Activated T-helper 1 cell treated with Interleukin-2 at 50 U/mL for 16 hours (primary cell): ENCODE measurements at places on chromosomes 2 and 18.
A peak's percentile ranks its signal among the peaks of the same experiment; 100 is the strongest.

- no peak for DNase-seq
These were observed 1010.0 kb upstream of the CELF4 start for GRCh38 chr18:38575648-38576047.

- no peak for DNase-seq
These were observed 1088.1 kb upstream of the PIK3C3 start for GRCh38 chr18:40866968-40867367.

DNA sequence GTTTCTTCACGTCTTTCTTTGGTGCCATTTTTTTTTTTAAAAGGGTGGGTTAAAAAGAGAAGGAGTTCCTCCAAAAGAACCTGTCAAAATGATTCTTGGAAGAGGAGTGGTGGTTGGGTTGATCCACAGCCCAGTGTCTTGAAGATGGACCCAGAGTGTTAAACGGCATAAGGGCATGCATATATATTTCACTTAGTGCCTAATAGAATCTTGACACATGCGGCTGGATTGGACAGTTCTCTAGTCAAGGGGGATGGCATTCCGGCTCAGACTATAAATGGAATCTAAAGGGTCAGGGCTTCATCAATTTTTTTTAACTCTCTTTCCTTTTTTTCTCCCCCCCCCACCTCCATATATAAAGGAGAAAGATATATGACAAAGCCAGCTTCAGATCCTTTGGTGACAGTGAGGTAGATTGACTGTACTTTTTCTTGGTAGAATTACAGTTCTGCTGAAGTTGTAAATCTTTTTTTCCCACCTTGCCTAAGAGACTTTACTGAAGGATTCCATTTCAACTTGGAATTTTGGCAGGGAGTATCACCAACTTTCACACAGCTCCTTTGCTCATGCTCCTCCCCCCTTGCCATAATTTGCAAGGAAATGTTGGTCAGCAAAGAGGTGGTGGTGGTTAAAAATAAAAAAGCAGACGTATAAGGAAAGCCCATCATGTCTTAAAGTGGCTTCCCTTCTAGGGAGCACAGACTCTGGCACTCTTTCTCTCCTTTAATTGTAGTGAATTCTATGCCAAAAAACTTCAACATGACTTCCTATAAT, at the start of gene MYL1:
Gene MYL1 (minus strand): TSS at position 160 of the 774 bp plus-strand sequence. CDS start 132 bp downstream, at position 28.
- DNase-seq: no peak

- no peak for DNase-seq
These were observed 96.3 kb downstream of the C18orf54 start for GRCh38 chr18:54453996-54454395.

GRCh38 chr2:85949280-85949679, 60.5 kb upstream of the ST3GAL5 start:
- DNase-seq: no peak

DNA sequence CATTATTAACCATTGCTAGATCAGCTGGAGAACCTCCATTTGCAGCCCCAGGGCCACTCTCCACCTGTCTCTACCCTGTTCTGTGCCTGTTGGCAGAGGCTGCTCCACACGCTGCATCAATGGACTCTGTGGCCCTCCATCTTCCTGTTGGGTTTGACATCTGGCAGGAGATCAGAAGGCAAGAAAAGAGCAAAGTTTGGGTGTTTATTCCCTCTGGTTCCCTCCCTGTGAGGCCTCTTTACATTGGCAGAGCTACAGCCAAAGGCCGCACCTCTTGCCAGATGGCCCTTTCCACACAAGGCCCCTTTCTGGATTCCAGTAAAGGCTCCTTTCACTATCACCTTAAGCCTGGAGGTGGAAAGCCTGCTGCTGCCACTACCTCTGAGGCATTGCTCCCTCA, 110.9 kb upstream of the RND3 start:
- no peak for DNase-seq

DNA sequence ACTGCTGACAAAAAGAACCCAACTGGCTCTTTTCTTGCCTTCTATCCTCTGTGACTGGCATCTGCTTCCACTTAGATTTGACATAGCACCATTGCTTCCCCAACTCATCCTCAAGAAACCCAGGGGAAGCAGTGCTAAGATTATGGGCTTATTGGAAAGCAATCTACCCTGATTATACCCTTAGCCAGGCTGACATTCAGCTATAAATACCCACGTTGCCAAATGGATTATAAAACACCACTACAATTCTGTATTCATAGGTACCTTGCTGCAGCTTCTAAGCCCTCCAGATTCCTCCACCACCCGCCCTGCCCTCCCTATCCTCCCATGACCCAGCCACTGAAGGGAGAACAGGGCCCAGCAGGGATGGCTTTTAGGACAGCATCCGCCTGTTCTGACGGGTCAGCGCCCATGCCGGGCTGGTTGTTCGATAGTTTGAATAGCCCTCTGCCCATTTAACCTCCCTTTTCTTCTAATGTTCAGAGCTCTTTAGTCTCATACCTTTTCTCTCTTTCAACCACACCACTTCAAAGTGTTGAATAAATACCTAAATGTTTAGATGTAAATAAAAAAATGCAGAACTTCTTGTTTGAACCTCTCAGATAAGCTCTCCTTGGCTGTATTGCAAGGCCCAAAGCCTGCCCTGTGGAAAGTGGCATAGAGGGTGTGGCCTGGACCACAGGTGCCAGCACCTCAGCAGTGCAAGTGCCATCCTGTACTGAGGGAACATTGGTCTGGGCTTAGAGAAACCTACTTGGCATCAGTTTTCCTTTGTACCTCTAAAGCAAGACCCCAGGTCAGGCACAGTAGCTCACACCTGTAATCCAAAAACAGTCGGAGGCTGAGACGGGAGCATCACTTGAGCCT, 86.6 kb upstream of the RGPD5 start:
- DNase-seq: no peak

GRCh38 chr18:10690035-10690329, 164.2 kb downstream of the NAPG start:
- no peak for DNase-seq

GRCh38 chr18:26992926-26993325, 127.4 kb upstream of the AQP4 start:
- DNase-seq: no peak

DNA sequence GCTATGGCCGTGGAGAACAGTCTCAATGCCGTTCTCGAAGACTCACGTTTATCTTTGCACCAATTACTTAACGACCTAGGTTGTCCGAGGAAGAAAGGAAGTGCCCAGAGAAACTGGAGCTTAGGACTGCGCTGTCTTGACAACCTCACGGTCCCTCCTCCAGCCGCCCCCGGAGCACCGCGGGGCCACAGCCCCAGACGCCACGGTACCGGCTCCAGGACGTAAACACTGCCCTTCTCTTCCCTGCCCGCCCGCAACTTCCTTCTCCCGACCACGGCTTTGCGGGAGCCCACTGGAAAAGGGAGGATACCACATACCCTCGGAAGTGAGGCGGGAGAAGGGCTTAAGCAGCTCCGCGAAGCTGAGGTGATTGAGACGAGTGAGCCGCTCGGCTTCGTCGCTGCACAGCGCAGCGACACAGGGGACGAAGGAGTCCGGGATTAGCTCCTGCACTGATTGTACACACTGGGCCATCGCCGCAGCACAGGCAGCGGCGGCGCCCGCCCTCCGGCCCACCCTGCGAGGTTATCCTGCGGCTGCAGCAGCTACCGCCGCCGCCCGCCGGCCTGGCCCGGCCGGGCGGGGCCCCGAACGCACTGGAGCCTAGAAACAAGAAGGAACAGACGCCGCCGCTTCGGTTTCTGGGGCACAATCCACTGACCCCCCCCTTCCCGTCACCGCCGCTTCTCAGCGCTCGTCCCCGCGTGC, 483 bp downstream of the TRAPPC8 start:
- DNase-seq: no peak

DNA sequence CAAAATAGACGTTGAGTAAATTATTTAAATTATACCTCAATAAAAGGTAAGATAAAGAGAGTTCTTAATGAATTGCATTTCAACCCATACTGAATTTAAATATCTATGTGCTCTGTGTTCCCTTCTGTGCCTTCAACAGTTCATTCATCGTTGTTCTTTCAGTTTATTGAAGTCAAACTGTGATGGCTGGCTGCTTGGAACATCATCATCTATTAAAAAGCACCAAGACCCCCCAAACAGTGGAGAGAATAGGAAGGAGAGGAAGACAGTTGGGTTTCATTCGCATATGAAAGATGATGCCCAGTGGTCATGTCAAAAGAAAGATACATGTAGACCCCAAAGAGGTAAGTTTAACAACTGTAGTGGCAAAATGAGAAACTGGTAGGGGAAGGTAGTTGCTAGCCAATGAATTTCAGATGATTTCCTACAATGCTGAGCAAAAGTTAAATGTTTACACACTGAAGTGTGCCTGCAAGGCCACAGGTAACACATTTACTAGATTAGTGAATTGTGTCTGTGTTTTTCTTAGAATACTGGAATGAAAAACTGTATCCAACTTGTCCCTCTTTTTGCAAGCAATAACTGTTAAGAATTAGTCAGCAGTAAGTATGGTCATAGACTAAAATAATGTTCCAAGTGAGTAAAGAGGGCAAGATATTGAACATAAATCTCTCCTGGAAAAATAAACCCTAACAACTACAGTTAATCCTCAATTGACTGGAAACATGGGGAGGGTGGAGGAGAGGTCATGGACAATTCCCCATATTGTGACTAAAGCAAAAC, 331.3 kb downstream of the KIAA1328 start:
- DNase-seq: no peak

- no peak for DNase-seq
These were observed 253.1 kb downstream of the CDCA7 start for GRCh38 chr2:173607606-173608311.

DNA sequence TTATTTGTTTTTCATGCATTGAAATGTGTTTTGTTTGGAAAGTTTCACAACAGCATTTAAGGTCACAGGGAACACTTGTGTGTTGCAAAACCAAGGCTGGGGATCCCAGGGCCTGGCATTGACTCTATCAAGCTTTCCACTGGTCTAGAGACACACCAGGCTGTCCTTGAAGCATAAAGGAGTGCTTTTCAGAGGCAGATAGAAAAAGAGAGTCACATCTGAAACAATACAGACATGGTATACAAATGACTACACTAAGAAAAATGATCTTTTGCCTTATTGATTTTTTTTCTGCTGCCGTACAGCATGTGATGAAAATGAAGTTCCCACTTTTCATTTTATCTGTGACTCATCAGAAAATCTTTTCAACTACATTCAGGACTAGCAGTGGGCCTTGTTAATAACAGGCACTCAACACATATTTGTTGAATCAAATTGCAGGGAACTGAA, 61.9 kb upstream of the ZCCHC2 start:
- DNase-seq: no peak

GRCh38 chr2:10039658-10040410, 3.5 kb upstream of the KLF11 start:
- DNase-seq: no peak

GRCh38 chr18:79798999-79799370, 1.2 kb downstream of the KCNG2 start:
- no peak for DNase-seq

DNA sequence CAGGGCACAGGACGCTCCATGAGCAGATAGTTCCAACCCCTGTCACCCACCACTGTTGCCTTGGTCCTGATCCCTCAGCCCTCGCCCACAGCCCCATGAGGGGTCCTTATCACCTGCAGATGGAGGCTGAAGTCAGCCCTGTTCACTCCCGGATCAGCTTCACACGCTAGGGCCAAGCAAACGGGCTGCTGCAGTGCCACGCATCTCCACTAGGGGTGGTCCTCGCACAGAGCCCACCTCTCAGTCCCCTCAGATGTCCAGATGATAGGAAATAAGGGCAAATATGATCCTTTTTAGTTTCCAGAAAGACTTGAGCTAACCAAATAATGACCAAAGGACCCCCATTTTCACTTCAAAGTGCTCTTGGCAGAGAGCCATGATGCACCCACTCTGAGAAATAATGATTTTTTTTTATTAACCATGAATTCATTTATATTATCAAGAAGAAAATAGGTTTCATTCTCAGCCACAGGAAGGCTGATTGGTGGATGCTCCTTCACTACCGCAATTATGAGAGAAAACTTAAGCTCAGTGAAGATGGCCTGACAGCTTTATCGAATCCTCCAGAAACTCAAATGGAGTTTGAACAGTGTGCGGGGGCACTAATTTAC, 71.9 kb upstream of the KLHL29 start:
- DNase-seq: no peak

GRCh38 chr2:170685591-170685990, 29.5 kb upstream of the SP5 start:
- no peak for DNase-seq

DNA sequence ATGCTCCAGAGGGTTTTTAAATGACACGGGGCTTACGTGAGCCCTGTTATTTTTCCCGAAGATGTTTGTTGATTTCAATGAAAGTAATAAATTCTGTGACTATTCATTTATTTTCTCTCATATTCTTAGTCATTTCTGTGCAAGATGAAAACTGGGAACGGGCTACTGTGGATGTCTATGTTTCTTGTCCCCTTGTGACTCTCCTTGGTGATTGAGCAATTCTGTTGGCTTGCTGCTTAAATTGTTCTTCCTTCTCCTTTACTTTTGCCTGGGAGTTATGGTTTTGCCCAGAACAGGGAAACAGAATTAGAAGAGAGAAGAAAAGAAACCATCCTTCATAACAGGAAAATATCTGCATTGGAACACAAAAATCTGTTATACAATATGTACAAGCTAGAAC, 508.2 kb upstream of the DSEL start:
- DNase-seq: no peak

GRCh38 chr2:216922175-216922780, 62.4 kb upstream of the TNP1 start:
- DNase-seq: no peak

- DNase-seq: no peak
These were observed 107.7 kb downstream of the HDAC4 start for GRCh38 chr2:239292959-239293774.

DNA sequence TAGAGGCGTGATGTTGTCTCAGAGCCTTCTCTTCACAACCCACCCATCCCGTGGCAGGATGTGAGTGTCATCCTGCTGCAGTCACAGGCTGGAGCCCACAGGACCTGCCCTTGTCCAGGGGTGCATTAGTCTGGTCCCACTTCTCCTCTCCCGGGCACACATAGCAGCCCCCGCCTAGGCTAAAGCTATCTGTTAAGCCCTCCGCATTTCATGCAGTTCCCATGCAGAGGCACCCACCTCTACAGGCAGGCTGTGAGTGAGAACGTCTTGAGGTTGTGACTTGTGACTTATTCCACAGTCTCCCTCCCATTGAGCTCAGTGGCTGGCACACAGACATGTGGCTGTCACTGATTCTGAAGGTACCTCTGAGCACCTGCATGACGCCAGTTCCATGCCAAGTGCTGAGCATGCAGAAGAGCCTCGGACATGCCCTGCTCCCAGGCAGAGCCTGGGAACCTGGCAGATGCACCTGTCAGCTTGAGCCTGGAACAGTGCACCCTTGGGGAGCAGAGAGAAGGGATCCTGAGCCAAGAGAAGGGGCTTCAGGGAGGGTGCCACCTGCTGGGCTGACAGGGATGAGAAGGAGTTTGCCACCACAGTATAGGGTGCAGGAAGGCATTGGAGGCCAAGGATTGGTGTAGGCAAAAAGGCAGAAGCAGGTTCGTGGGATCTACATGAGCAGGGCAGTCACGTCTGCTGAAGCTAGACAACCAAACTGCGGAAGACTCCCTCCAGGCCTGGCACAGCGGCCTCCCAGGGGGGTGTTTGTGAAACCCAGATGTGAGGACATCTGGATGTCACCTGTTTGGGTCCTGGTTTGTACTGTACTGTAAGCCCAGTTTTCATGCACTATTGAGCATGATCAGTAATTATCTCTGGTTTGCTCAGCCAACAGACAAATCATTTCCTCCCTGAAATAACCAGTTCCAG, 213.6 kb downstream of the GLI2 start:
- no peak for DNase-seq

GRCh38 chr2:150762571-150762970, 275.1 kb upstream of the RND3 start:
- no peak for DNase-seq

GRCh38 chr2:31429759-31430438, 15.4 kb upstream of the XDH start:
- DNase-seq: peak; percentile 7
